Cerebellar nuclear complex (tissue), 1 donor: ENCODE measurements at places on chromosomes 12 and 14.

GRCh38 chr12:71354871-71355270, 84.7 kb upstream of the LGR5 start:
- DNase-seq: no peak

DNA sequence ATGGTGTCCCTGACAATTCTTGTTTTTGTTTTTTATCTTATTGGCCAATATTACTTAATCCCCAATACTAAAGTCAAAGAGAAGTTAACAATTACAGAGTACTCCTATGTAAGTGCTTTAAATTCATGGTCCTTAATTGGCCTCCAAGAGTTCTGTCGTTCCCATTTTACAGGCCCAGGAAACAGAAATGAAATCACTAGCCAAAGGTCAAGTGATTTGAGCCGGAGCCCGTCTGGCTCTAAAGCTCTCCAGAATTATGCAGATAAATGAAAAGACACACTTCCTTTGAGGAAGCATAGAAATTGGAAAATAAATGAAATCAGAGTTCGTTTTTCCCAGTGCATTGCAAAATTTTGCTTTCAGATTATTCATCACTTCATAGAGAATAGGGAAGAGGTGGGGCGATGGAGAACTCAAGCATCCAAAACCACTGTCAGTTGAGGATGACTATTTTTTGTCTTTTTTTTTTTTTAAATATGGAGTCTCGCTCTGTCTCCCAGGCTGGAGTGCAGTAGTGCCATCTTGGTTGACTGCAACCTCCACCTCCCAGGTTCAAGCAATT, 78.5 kb downstream of the MAP1LC3B2 start:
- no peak for DNase-seq

DNA sequence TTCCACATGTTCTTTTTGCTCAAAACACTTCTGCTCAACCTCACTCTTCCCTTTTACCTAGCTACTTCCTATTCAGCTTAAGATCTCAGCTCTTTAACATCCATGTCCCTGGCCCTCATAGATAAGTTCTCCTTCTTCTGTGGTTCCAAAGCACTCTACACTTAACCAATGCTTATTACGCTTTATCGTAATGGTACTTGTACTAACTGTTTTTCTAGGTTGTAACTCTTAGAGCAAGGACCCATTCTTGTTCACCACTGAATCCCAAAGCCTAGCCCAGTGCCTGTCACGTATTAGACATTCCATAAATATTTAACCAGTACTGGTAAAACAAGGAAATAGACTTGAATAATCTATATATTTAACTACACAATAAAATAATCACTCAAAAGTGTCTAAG, 5.3 kb downstream of the SLC41A2 start:
- no peak for DNase-seq

DNA sequence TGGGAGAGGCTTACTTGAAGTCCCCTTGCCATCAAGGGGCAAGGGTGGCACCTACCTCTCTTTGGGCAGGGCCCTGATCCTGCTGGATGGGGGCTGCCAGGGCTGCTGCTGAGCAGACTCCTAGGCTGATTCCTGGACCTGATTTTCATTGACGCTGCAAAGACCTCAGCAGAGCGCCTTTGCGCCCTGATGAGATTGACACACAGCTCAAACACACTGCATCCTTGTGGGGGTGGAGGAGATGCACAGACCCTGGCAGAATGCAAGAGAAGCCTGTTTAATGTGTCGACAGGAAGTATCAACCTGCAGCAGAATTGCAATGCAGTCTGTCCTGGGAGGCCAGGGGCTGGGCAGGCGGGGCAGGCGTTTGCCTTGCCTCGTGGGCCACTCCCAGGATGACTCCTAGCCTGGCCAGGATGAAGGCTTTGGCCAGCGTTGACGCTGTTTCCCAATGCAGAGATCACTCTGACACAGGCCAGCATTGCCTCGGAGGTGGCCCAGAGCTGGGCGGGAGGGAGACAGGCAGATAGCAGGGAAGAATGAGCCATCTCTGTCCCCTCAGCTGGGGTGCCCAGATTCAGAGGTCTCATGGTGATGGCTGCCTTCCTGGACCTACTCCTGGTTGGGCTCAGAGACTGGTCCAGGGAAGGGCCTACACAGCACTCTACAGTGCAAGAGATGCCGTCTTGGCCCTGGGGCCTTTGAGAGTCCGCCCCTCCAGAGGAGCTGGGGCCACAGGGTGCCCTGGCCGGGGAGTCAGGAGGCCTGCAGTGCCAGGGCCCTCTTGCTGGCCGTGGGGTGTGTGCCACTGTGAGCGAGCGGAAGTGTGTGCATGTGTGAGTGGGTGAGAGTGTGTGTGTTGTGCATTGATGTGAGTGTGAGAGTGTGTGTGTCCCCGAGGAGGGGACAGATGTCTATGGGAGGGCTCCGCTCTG, 108.3 kb downstream of the KIF26A start:
- DNase-seq: no peak

- no peak for DNase-seq
These were observed 20.2 kb downstream of the TMX1 start for GRCh38 chr14:51260225-51260624.

DNA sequence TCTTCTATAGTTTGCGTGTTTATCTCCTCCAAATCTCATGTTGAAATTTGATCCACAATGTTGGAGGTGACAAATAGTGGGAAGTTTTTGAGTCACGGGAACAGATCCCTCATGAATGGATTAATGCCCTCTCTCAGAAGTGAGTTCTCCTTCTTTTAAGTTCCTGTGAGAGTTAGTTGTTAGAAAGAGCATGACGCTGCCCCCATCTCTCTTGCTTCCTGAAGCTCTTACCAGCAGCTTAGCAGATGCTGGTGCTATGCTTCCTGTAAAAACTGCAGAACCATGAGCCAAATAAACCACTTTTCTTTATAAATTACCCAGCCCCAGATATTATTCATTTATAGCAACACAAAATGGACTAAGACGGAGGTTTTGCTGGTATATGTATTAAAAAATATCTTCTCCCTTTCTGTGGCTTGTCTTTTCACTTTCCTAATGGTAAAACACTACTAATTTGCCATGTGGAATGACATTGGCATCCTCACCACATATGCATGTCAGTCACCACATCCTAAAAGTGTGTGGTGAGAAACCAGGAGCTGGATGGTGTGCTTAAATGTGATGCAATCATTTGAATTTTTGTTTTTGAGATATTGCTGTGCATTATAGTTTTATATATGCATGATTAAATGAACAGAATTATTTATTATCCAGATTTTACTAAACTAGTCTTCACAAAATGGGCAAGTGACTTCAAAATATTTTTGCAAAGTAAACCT, 449.3 kb downstream of the ADAMTS20 start:
- DNase-seq: no peak

DNA sequence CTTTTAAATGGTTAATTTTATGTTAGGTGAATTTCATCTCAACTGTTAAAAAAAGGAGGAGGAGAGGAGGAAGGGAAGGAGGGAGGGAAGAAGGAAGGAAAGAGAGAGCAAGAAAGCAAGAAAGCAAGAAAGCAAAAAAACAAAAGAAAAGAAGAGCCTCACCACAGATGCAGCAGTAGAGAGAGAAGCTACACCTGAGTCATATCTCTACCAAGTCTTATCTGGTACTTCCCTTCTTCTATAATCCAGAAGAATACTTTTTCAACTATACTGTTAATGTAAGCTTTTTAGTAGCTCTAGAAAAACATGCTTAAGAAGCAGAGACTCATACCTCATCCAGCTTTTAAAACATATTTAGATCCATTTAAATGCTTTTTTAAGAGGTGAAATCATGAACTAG, 5.6 kb upstream of the IL26 start:
- DNase-seq: no peak

GRCh38 chr12:120497524-120498150, 1.7 kb downstream of the DYNLL1 start:
- no peak for DNase-seq

DNA sequence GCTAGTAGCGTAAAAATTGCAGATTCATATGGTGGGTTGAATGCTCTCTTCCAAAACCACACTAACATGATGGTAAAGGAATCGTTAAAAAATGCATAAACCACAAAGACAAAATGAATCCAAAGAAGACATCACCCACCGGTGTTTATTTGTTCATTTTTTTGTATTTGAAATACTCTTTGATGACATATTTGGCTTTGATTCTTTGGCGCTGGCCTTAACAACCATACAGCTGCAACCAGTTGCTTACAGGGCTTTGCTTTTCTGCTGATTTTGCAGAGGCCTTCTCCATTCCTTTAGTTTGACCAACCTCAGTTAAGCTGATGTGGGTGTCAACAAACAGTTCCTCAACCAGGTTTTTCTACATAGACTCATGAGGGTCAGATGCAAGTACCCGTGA, 103.5 kb downstream of the CACNA1C start:
- DNase-seq: no peak

DNA sequence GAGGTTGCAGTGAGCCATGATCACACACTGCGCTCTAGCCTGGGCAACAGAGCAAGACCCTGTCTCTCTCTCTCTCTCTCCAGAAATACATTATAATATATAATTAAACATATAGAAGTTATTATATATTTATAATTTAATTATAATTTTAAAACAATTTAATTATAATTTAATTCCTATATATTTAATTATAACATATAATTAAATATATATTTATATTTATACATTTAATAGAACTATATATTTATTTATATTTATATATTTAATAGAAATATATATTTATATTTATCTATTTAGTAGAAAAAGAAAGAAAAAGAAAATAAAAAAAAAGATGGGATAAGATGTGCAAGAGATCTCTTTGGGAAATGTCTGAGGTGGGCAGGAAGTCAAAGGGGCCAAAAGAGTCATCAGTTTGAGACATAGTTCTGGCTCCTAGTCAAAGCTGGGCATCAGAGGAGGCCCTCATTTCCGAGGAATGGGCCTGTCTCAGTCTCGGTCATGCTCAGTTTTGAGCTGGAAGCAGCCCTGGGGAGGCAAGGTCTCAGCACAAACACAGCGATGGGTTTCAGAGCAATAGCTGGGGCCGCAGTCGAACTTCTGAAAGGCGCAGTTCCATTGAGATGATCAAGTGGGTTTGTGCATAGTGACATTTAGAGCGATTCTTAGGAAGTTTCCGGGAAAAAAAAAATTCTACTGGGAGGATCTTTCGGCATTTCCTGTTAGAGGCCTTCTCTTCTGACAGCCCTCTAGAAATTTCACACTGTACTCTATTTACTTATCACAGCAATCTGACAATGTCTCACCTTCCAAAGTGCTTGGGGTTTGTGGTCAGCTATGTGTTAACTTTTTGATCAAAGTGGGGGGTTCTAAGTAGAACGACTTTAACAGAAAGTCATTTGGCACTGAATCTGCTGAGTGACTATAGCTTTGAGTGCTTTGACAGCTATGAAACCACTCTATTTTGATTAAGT, 58.7 kb upstream of the GZMB start:
- DNase-seq: no peak
